Astrocyte of the cerebellum (primary cell): ENCODE measurements at places on chromosomes 6 and 20.

DNA sequence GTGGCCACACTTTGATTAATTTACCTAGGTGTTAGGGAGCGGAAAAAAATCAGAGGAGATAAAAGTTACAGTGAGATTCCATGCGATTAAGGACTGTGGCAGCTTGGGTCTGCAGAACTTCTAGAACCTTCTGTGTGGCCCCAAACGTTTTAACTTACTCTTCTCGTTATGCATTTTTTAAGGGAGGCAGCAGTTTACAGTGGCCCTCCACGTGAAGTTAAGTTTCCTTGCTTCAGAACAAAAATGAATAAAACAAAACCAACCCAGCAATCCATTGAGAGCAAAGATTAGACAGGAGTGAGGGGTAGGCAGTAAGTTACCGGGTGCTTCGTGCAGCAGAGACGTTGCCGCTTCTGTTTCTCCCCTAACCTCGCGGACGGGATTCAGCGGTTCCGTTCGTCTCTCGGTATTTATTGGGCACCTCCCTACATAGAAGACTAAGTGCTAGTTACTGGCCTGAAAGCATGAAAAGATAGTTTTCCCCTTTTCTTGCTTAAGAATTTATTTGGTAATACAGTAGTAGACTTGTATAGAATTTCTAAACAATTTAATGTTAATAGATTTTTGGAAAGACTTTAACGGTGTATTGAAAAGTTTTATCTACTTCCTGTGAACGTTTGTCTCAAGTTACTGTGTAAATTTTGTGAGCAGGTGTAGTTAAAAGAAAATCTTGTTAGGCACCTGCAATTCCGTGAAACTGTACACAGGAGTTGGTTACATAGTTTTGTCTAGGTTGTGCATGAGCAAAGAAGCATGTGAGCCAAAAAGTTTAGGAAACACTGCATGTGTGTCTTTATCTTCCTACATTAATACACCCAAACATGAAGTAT, 1.1 kb downstream of the BAG2 start:
- DNase-seq: no peak

DNA sequence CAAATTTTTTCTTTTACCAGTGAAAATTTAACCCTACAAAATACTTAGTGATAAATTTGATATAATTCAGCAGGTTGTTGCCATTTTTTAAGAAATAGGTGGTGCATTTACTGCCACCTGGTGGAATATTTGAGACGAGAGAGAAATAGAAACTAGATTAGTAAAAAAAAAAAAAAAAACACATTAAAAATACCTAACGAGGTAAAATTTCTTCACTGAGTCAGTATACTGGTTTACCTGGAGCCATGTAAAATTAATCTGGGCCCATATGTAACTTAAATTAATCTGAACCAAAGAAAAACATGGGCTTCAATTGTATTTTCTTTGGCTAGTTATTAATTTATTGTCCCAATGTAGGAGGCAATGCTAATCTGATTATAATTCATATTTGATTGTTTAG, 520.8 kb downstream of the EPM2A start:
- DNase-seq: peak; percentile 15

- no peak for DNase-seq
These were observed 31.3 kb downstream of the SLC22A23 start for GRCh38 chr6:3425574-3425973.

DNA sequence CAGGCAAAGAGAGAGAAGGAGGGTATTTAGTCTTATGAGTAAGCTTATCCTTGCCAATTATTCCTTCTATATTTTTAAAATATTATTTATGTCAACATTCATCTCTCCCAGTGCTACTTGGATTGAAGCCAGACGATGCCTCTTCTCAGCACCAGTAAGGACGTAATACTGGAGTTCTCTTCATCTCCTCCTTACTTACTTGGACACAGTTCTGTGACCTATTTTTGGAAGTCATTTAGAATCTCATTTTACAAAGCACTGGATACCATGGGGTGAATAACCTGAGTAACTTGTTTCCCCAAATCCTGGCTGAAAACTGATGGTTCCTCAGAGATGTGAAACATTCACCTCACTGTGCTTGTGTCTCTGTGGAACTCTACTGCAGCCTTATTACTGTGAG, 137.4 kb upstream of the LAMP5 start:
- DNase-seq: no peak

DNA sequence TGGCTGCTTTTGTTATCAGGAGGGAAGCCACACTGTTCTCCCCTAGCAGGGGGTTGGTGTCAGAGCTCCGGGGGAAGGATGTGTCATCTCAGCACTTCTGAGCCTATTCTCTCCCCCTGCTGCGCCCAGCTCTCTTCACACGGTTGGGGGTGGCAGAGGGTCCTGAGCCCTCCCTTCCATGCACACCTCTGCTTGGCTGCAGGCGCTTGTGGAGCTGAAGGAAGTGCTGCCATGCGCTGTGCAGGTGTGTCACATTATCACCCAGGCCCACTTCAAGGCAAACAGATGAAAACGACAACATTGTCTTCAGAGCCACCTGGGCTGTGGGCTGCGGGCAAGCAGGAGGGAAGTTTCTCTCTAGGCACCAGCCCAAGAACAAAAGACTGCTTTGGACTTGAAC, 263.4 kb downstream of the BMP7 start:
- no peak for DNase-seq

DNA sequence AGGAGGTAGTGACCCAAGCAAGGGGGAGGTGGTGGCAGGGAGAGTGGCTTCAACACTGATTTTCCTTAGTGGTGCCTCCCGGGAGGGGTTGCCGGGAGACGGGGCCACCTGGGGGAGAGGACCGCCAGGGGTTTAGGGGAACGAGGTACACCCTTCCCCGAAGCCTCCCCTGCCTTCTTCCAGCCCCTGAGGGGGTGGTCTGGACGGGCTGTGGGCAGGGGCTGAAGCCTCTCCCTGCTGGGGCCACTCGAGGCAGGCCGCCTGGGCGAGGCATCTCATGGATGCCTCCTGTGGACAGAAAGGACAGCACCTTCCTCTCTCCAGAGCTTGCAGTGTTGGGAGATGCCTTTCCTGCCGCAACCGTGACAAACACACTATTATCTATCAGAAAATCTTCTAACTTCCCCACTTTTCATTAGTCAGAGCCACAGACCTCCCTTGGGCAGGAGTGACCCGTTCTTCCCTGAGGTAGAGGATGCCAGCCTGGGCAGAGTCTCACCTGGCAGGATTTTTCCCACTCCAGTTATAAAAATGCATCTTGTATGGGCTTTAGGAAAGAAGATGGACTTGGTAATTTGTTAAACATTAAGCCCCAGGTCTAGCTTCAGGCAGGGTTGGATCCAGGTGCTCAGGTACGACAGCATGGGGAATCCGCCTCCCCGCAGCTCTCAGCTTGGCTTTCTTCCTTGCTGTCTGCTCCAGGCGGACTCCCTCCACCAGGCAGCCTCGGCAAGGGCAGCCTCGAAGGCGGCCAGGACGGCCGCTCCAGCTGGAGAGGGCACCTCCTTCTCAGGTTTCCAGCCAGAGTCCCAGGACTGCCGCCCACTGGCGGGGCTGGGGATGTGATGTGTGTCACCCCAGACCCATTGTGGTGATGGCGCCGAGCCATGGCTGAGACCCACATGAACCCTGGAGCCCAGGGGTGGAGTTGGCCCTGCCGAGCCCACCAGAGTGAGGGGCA, 11.0 kb downstream of the HRH3 start:
- no peak for DNase-seq

DNA sequence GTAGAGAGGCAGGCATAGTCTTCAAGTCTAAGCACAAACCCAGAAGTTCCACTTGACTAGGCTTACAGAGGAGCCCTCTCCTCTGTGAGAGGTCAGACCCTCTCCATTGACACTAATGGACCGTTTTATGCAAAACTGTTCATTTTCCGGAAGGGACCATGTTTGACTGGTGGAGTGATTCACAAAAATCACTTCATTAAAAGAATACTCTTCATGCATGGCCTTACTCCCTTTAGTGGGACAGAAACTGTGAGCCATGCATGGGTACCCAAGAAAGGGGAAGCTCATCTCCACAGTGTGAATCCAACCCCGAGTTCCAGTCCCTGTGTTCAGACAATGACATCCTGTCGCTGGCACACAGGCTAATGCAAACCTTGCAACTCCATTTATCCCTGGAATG, 63.2 kb downstream of the OLIG3 start:
- no peak for DNase-seq

GRCh38 chr20:41306061-41306727, 11.3 kb downstream of the ZHX3 start:
- no peak for DNase-seq

DNA sequence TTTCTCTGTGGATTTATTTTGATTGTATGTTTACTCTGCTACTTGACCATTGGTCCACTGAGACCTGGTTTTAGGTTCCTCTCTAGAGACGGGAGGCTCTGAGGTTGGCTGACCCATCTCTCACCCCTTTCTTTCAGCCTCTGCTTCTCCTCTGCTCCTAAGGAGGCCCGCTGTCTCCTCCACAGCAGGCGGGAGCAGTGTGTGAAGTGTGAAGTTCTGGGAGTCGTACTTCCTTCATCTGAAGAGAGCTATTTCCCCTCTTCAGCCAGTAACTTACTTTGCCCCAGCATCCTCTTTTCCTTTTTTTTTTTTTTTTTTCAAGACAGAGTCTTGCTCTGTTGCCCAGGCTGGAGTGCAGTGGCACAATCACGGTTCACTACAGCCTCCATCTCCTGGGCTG, 21.1 kb downstream of the PDRG1 start:
- no peak for DNase-seq

- DNase-seq: no peak
These were observed 69.3 kb downstream of the HDDC2 start for GRCh38 chr6:125232466-125232865.

DNA sequence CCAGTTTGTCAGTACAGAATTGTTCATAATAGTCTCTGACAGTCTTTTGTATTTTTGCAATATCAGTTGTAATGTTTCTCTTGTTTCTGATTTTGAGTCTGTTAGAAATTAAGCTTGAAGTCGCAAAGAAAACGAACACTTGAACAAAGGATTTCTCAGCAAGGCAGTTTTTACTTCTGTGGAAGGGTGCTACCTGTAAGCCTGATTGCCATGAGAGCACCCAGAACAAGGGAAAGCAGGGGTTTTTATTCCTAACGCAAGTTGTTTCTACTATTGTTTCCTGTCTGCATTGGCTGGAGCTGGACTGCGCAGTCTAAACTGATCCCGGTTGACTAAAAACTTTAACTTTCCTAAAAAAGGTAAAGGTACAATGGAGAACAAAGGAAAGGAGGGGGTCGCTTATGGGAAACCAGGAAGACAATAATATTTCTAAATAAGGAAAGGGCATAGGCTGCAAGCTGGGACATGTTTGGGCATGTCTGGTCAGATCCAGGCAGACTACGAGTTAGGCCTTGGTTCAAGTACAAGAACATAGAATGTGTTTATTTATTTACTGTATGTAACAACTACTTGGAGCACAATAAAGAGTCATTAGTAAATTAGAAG, 28.5 kb downstream of the HLA-B start:
- no peak for DNase-seq

GRCh38 chr20:49381558-49382493, 100.6 kb downstream of the KCNB1 start:
- peak; percentile 84 for DNase-seq

GRCh38 chr6:112441607-112442006, 94.5 kb downstream of the RFPL4B start:
- no peak for DNase-seq

DNA sequence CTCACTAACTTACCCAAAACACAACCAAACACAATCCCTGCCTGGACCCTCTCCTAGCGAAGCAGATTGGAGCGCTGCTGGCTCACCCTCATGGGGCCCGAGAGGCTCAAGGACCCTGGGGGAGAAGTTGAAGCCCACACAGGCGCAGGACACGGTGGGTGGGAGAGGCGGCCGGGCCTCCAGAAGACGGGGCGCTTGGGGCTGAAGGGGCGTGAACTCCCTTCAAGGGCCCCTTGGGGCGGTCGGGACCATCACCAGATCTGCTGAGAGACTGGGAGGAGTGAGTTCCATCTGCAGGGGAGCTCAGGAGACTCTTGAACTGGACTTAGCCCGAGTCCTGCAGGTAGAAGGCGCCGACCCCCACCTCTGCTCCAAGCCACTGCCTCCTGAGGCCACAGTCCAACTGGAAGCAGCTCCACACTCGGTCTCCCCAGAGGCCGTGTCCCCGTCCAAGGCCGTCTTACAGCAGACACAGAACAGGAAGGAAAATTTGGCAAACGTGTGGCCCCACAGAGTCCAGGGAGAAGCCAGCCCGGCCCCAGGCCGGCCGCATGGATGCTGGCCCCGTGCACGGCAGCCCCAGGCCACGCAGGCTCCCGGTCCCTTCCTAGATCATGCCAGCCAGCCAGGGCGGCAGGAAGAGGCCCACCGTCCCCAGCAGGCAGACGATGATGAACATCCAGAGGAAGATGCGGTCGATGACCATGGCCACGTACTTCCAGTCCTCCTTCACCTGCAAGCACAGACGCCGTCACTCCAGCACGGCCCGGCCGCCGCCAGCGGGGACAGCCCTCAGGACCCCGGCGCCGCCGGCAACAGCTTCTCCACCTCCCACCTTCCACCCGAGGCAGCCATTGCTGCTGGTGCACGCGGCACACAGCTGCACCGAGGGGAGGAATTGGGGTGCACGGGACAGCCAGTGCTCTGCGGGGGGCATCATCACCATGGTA, 14.7 kb downstream of the CHRNA4 start:
- DNase-seq: no peak

DNA sequence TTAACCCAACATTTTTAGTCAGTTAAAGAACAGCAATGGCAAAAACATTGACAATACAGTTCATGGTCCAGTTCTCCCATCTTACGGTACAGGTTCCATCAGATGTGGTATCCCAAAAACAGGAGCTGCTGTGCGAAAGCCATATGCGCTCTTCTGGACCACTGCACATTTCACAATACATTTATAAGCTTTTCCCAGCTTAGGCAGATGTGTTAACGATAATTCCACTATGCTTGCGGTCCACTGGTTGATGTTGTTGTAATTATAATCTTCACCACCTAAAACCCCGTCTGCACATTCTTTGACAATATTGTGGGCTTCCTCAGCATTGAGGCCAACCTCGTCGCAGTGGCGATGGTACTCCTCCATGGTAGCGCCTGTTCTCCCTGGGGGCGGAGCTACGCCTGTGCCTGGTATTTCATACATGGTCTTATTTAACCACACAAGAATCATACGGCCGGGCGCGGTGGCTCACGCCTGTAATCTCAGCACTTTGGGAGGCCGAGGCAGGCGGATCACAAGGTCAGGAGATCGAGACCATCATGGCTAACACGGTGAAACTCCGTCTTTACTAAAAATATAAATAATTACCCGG, 52.0 kb downstream of the BFSP1 start:
- no peak for DNase-seq

- no peak for DNase-seq
These were observed 40.2 kb upstream of the CRISP1 start for GRCh38 chr6:49906526-49906925.

GRCh38 chr6:140567466-140567865, 1193.0 kb upstream of the CITED2 start:
- DNase-seq: no peak
